GM04503 (cell line): ENCODE measurements at places on chromosomes 7 and 10.
A peak's percentile ranks its signal among the peaks of the same experiment; 100 is the strongest.

DNA sequence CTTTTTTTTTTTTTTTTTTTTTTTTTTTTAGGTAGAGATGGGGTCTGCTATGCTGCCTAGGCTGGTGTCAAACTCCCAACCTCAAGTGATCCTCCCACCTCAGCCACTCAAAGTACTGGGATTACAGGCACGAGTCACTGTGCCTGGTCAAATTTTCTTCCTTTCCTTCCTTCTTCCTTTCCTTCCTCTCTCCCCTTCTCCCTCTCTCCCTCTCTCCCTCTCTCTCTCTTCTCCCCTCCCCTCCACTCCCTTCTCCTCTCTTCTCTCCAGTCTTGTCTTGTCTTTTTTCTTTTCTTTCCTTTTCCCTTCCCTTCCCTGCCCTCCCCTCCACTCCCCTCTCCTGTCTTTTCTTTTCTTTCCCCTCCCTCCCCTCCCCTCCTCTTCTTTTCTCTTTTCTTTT is 7.2 kb upstream of the MLXIPL start:
- DNase-seq = no peak

GRCh38 chr7:1665549-1666316 is 4.3 kb upstream of the ELFN1 start:
- DNase-seq = no peak

- no peak for DNase-seq
Observed at GRCh38 chr10:110077436-110078130, 69.8 kb downstream of the ADD3 start.

DNA sequence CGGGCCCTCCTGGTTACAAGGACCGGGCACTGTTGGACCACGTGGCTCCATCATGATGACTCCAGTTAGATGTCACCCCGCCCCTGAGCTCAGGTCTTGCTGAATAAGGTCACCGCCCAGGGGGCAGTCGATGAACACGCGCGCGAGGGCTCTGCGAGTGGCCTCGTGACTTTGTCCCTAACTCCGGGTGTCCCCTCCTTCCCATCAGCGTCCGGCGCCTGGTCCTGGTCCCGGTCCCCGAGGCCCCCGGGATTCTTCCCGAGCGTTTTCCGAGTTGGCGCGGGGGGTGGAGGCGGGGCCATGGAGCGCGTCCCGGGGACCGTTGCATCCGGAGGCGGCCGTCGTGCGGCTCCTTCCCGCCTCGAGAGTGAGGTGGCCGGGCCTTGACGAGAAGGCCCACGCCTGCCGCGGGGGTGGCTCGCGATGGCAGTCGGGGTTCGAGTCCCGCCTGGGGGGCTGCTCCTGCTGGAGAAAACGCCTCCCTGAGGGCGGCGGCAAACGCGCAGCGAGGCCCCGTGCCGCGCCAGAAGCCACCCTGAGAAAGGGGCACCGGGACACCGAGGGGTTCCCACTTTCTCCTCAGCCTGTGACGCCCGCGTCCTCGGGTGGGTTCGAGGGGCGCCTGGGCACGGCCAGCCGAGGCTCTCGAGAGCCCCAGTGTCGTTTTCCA is 569 bp upstream of the NPTX2 start:
- DNase-seq = no peak

DNA sequence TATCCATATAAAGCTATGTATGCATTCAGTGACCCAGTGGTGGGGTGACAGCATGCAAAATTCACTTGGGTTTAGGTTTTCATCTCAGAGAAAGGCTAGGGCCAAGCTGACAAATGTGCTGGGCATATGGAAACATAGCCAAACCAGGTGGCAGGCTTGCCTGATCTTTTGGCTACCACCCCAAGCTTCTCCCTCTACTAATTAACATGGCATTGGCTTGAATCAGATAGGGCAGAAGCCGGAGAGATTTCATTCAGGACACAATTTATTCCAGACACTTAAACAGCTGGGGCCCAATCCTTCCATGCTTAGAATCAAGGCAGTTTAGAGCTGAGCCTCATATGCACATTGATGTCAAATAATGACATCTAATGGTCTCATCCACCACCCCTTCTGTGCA is 95.5 kb upstream of the AGK start:
- DNase-seq = no peak

DNA sequence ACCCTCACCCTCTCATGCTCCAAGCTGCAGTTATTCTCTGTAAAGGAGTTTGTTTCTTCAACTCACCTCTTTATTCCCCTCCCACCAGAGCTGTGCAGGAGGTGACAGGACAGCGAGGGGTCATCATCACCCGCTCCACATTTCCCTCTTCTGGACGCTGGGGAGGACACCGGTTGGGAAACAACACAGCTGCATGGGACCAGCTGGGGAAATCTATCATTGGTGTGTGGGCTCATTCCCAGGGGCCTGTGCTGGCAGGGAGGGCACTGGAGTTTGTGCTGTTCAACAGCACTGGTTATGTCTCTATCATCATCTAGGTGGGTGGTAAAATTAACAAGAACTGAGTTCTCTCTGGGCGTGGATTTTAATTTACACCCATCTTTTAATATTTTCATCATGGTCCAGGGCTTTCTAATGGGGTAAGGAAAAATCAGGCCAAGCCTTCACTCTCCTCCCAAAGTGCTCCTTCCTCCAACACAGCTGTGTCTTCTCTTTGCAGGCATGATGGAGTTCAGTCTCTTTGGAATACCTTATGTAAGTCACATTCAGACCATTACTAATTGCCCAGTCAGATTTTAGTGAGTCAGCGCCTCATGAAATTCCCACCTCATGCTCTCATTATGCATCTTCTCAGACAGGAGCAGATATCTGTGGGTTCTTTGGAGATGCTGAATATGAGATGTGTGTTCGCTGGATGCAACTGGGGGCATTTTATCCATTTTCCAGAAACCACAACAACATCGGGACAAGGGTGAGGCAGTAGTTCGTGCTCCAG is 61.6 kb downstream of the PRSS58 start:
- no peak for DNase-seq

GRCh38 chr7:55730197-55730596 is 132.4 kb downstream of the SEPTIN14 start:
- DNase-seq = no peak

DNA sequence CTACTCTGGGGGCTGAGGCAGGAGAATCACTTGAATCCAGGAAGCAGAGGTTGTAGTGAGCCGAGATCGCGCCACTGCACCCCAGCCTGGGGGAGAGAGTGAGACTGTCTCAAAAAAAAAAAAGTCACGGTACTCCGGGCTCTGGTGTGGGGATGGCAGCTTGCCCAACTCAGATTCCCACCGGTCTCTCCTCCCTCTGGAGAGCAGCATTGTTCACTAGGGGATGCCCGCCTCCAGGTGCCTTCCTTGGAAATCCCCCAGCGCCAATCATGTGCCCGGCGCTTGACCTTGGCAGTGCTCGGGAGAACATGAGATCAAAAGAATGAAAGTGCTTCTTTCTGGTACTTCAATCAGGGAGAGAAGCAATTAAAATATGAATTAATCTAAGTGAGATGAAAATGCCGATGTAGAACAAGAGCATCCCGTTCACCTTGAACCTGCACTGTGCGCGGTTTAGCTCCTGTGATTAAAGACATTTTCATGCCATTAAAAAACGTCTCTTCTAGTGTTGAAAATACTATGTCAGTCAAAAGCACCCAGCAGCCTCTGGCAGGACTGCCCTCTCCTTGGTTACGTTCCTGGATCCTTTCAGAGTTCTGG is 1127.3 kb upstream of the AUTS2 start:
- DNase-seq = no peak

- DNase-seq = peak; percentile 36
Observed at GRCh38 chr10:34854147-34854601, 39.1 kb upstream of the PARD3 start.

DNA sequence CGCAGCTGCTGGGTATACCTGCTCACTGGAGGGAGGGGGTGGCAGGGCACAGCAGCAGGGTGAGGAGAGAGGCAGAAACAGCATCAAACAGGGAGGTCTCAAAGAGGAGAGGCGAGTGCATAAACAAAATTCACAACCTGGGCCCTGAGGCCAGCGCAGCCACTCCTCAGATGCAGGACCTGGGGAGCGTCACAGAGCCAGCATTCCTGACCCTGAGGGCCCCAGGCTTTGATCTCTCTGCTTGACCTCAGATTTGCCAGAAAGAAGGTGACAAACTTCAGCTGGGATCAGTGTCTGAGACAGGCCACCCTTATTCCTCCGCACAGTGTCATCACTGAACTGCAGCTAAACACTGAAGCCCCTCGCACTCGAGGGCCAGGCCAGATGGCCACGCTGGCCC is 25.6 kb downstream of the NOD1 start:
- no peak for DNase-seq

DNA sequence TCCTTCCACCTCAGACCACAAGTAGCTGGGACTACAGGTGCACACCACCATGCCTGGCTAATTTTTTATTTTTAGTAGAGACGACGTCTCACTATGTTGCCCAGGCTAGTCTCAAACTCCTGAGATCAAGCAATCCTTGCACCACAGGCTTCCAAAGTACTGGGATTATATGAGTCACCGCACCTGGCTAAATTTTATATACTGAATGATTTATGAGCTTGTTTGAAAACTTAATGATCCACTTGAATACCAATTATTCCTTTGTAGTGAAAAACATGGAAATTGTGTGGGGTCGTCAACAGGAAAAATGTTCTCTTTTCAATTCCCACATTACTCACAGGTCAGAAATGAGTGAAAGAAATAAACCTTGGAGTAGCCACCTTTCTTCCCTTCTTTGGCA is 31.3 kb downstream of the RAPGEF5 start:
- no peak for DNase-seq

GRCh38 chr10:3503299-3503698 is 281.7 kb downstream of the KLF6 start:
- DNase-seq = no peak

GRCh38 chr7:66219805-66220204 is 14.7 kb downstream of the TPST1 start:
- DNase-seq = no peak

DNA sequence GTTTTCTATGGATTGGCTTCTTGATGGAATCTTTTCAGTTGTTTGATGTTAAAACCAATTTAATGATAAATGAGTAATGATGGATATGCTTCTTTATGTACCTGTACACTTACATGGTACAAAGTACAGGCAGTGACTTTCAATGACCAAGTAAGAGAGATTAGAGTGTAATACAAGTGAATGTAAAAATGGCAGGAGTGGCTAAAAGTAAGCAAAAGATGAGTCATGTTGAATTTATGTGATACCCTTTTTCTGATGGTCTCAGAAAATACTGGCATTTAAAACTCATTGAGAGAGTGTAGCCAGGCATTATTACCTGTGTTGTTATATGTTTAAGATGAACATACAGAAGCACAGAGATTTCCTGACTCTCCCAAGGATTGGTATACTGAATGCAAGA is 97.1 kb downstream of the GPR85 start:
- DNase-seq = no peak

DNA sequence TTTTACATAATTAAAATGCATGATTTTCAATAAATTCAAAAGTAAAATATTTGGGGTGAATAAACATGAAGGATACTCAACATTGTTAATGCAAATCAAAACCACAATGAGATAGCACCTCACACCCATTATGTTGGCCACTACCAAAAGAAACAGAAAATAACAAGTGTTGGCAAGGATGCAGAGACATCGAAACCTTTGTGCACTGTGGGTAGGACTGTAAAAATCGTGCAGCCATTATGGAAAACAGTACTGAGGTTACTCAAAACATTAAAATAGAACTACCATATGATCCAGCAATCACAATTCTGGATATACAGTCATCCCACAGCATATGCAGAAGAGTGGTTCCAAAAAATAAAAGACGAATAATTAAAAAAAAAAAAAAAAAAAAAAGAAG is 13.1 kb downstream of the EZH2 start:
- DNase-seq = no peak

- DNase-seq = no peak
Observed at GRCh38 chr7:252981-253380, 37.0 kb upstream of the FOXL3 start.

DNA sequence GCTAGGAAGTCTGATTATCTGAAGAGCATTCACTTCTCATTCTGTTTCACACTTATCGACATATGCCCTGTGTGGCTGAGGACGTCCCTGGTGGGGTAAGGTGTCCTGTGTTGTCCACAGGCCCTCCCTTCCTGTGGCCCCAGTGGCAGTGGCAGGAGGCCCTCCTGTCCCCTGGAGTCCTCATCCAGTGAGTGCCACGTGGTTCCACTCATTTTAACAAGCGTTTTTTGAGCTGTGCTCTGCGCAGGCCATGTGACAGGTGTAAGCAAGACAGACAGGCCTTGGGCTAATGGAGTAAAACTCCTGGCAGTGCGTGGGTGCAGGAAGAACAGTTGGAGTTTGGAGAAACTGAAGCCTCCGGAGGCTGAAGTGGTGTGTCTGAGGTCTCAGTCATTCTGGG is 39.3 kb upstream of the PPIF start:
- DNase-seq = no peak

DNA sequence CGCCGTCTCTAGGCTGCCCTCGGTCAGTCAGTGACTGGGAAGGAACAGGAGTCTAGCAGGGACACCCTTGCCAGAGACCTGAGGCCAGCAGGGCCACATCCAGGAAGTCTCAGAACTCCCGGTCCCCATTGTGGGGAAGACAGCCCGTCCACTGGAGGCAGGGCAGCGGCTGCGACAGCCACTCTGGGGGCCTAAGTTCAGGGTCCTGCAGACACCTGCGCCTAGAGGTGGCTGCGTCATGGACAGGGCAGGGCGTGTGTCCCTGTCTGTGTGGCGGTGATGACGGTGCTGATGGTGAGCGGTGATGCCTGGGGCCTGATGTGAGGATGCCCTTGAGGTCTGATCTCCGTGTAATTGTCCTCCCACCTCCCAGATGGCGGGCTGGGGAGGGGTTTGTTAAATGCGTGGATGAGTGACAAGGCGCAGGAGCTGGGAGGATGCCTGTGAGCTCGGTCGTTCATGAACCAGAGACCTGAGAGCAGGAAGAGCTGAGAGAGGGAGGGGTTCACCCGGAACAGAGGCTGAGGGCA is 537.9 kb upstream of the FOXK1 start:
- no peak for DNase-seq
